ENCODE measurements at places on chromosomes 12 and 14. TPM values are rescaled to one million over a fixed set of nuclear protein-coding genes. Genes with fewer than 3 reads are reported as not detected.

- no peak for DNase-seq
- H3K4me1 ChIP-seq, result no peaks in the 10 kb centered on the region
- H3K27me3 ChIP-seq, result peaks cover 8% of the 10 kb centered on the region
- H3K36me3 ChIP-seq, result no peaks in the 10 kb centered on the region
Measured at GRCh38 chr12:64103825-64104740, 118.0 kb downstream of the KICS2 start.

ZDHHC22 gene
- not detected for total RNA-seq

DNA sequence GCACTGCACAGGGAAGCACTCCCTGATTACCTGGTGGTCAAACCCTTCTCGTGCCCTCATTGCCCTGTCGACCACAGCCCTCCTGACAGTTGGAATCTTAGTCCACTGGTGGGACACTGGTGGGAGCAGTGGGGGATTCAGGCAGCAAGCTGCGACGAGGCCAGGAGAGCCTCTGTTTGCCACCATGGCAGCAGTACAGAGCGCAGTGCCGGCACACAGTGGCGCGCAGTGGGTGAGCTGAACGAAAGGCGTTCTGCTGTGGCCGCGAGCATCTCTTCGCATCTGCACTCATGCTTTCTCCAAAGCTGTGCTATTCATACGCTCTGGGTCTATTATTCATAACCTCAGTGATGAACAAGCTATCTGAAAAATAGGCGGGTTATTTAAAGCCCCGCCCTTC, 14.3 kb downstream of the RFLNA start:
- no peaks in the 10 kb centered on the region for H3K27me3 ChIP-seq
- no peak for DNase-seq
- no peaks in the 10 kb centered on the region for H3K36me3 ChIP-seq
- no peak overlapping the region for H3K4me3 ChIP-seq
- no peak overlapping the region for H3K27ac ChIP-seq
- no peaks in the 10 kb centered on the region for H3K4me1 ChIP-seq

DNA sequence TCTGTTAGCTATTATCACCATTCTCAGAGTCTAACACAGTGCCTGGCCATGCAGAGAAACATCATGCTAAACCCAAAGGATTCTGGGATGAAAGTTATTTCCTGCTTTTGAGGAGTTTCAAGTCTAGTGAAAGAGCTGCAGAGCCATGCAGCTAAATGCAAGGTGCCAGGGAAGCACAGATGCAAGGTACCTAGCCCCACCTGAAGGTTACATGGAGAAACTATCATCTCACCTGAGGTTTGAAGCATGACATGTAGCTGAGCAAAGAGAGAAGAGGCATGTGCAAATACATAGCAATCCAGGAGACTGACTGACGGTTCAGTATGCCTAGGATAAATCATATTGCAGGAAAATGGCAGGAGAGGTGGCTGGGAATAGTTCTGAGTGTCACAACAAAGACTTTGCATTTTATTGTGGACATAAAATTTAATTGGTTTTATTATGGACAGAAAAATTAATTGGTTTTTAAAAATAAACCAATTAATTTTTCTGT, 170.4 kb downstream of the PRKD1 start:
- no peaks in the 10 kb centered on the region for H3K36me3 ChIP-seq
- DNase-seq, result no peak
- no peaks in the 10 kb centered on the region for H3K4me1 ChIP-seq
- no peaks in the 10 kb centered on the region for H3K27me3 ChIP-seq
- H3K4me3 ChIP-seq, result no peak overlapping the region

GRCh38 chr14:59150990-59151389, 37.5 kb upstream of the DAAM1 start:
- peaks cover 6% of the 10 kb centered on the region for H3K27me3 ChIP-seq
- H3K27ac ChIP-seq, result no peak overlapping the region
- no peak for DNase-seq
- H3K4me1 ChIP-seq, result peaks cover 4% of the 10 kb centered on the region
- H3K4me3 ChIP-seq, result no peak overlapping the region

DNA sequence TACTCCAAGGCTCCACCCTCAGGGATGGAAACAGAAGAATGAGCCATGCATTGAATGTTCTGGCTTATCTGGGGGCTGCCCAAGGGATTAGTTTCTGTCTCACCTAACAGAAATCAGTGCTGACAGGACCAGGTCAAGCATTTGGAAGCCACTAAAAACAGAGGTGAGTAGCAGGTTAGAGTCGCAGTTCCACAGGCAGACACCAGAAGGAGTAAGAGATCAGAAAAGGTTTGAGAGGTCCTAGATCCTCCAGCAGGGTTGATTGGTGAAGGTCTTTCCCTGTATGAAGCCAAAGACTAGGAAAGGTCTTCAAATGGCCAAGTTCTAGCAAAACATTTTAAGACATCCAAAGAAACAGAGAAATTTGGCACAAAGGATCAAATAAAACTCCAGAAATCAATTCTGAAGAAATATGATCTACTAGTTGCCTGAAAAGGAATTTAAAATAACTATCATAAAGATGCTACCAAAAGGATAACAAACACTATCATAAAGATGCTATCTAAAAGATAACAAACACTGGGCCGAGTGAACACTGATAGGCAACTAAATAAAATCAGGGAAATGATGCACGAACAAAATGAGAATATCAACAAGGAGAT, 19.5 kb upstream of the TTC9 start:
- H3K36me3 ChIP-seq, result peaks cover 3% of the 10 kb centered on the region
- H3K27me3 ChIP-seq, result peaks cover 23% of the 10 kb centered on the region
- H3K4me1 ChIP-seq, result peaks cover 2% of the 10 kb centered on the region
- no peak overlapping the region for H3K4me3 ChIP-seq
- peak; percentile 27 for DNase-seq

DNA sequence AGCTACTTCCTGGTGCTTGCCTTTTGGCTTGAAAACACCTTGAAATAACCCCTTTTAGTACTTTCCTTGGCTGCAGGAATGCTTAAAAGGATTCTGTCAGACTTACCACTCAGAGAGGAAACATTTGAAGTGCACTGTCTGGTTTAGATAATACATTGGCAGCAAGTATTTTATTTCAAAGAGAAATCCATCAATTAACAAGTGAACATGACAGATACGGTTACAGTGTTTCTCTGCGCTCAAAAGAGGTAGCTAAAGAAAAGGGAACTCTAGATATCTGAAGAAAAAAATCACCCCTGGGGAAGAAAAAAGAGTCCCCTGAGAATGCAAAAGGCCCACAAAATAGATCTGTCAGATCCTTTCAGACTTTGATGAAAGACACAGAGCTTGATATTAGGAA, 421.9 kb downstream of the LRFN5 start:
- H3K27ac ChIP-seq, result no peak overlapping the region
- DNase-seq, result no peak
- no peaks in the 10 kb centered on the region for H3K36me3 ChIP-seq
- H3K4me1 ChIP-seq, result no peaks in the 10 kb centered on the region
- no peak overlapping the region for H3K4me3 ChIP-seq
- no peaks in the 10 kb centered on the region for H3K27me3 ChIP-seq

All from activated T-helper 2 cell treated with anti-CD3 and anti-CD28 coated beads, Interferon-gamma antibody, Interleukin-2, Interleukin-4, amounts not matched to agents 10 μg/mL and 5 μg/mL and 100 μg/mL, durations not matched to agents 14 hours and 24 hours and 36 hours (primary cell).